ENCODE measurements at places on chromosomes 2 and 18.

GRCh38 chr2:225573603-225574002 lies 174.1 kb downstream of the NYAP2 start:
- DNase-seq: no peak

DNA sequence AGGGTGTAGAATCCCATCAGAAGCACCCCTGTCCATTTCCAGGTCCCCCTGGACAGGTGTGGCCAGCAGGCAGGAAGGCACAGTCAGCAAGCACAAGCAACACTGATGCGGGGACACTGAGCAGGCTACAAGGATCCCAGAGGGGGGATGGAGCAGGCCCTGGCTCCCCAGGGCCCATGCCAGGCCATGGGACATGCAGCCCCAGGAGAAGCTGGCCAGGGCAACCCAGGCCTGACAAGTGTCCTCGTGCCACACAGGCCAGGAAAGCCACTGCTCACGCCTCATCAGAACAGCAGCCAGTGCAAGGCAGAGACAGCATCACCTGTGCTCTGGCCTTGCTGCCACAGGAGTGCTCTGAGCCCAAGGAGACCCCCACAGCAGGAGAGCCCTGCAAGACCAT lies 14.1 kb upstream of the GPC1 start:
- no peak for DNase-seq

DNA sequence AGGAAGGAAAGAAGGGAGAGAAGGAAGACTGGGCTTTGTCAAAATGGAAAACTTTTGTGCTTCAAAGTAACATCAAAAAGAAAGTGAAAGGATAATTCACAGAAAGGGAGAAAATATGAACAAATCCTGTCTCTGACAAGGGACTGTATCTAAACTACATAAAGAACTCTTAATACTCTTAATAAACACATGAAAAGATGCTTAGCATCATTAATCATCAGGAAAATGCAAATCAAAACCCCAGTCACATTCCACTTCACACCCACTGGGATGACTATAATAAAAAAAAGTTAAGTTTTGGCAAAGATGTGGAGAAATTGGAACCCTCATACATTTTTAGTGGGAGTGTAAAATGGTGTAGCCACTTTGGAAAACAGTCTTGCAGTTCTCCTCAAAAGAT lies 11.8 kb upstream of the ZFP36L2 start:
- DNase-seq: no peak

DNA sequence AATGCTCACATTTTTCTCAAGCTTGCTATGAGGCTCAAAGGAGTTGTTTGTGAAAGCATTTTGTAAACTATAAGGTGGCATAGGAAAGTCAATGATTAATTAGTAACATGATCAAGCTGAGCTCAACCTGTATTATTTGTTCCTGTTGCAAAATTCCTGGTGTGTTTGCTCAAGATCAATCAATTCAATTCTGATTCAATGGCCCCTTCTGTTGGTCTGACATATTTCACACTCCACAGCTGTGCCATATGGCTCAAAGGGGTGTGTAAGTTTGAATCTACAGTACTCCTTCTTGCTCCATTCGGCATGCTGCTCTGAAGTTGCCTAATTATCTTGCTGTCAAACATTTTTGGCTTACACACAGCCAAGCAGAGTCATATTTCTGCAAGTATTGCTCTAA lies 341.6 kb upstream of the LRP1B start:
- DNase-seq: no peak

DNA sequence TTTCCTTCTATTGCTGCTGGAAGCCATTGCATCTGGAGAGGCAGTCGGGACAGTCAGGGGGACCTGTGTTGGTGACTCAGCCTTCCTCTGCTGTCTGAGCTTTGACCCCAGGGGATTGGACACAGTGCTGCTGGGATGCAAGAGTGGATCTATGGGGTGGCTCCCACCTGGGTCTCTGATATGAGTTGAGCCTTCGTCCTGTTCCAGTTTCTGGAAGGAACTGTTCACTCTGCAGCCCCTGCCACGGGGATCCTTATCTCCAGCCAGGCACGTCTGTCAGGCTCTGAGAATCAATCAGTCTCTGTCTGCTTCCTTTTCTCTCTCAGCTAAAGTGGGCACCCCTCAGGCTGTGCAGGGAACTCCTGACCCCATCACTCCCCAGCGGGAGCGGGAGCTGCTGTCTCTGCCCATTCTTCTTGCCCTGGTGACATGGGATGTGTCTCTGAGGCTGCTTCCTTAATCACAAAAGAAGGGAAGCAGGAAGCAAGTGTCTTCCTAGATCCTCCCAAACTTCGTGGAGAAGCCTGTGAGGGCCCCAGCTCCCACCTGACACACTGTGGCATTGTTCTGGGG lies 51.7 kb downstream of the ARHGAP28 start:
- no peak for DNase-seq
